ENCODE measurements at places on chromosomes 1 and 21.

DNA sequence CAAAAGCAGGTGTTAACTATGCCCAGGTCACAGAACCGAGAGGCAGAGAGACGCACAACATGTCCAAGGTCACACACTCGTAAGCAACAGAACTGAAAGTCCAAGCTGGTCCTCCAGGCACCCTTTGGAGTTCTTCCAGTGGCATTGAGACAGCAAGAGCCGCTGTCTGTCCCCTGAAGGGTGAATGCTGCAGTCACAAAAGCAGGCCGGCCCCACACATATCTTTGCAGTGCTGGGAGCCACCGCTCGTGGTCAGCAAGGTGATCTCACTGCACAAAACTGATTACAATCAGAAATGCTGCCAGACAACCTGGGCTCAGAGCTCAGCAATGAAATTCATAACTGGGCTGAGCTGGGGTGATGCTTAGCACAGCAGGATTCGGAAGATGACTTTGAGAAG is 47.4 kb upstream of the RAB4A start:
- DNase-seq: no peak

DNA sequence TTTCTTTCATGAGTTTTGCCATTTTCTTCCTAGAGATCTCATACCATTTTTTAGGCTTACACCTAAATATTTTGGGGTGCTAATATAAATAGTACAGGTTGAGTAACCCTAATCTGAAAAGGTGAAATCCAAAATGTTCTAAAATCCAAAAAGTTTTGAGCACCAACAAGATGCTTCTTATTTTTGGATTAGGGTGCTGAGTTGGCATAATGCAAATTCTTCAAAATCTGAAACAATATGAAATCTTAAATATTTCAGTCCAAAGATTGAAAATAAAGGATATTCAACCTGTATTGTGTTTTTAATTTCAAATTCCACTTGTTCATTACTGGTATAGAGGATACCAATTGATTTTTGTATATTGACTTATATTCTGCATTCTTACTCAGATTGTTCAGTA is 51.1 kb upstream of the KCNK2 start:
- no peak for DNase-seq

DNA sequence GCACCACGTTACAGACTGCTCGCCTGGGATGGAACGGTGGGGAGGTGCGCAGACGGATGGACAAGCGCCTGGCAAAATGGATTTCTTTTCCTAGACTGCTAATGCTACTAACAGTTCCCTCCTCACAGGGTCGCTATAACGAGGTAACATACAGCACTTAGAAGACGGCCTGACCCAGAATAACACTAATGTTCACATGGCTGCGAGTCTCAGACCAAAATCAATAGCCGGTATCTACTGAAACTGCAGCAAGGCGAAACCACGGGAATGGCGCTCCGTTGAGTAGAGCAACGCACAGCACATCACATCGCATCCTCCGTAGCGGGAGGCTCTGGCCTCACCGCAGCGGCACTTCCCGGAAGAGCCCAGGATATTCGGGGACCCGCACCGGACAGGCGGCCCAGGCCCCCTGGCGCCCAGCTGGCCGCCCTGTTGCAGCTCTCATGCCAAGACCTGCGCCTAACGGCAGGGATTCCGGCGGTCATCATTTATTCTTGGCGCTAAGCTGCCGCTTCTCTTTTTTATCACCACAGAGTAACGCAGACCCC is 46.6 kb downstream of the VPS26C start:
- DNase-seq: no peak

DNA sequence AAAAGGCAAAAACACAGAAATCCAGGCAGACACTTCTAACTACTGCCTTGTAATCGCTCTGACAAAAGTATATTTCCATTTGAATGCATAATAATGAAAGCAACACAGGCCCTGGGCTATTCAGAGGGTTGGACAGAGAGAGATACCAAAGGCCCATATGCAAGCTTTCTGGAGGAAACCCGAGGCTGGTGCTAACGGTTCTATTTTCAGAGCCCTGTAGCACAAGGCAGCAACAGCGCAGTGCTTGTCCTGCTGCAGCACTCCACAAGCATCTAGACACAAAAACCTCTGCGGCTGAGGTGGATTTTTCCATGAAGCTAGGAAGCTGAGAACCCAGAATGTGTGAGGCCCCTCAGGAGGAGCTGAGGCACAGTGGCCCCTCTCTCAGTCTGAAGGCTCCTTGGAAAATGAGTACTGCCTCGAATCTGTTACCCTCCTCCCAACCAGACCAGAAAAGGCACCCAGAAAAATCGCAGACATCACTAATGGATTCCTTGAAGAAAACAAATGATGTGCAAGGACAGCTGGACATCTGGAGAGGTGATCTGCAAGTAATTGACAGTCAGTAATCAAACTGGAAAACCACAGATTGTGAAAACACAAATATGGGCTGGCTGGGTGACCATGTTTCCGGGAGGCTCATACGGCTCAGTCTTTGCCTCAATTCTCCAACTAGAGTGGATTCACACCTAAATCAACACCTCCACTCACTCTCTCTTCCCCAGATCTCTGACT is 54.0 kb downstream of the COLGALT2 start:
- no peak for DNase-seq

GRCh38 chr1:67941746-67942145 is 108.5 kb upstream of the GNG12 start:
- DNase-seq: no peak

DNA sequence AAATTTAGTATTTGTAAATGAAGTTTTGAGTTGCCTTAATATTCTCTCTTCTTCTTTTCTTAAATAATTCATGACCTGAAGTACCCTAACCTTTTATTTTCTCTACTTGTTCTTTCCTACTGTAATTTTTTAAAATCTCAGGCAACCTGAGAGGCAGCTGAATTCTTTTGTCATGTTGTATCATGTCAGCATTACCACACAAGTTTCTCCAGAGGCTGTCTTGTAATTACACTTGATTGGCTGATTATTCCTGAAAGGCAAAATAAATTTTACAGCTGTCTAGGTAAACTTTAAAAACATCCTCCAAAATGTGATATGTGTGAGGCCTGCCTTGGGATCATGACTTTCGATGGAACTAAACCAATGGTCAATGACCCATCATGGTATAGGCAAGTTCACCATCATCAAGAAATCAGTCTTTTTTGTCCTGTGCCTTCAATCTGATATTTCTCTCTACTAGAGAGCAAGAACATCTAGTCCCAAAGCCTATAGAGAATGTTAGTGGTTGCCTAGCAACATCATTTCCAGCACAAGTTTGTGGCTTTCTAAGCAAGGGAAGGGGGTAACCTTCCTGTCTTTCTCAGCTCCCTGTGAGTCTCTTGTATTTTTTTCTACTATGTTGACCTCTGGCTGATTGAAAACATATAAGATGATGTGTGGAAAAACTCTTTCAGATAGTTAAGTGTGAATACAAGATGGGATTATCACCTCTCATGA is 115.5 kb downstream of the GABPA start:
- no peak for DNase-seq

DNA sequence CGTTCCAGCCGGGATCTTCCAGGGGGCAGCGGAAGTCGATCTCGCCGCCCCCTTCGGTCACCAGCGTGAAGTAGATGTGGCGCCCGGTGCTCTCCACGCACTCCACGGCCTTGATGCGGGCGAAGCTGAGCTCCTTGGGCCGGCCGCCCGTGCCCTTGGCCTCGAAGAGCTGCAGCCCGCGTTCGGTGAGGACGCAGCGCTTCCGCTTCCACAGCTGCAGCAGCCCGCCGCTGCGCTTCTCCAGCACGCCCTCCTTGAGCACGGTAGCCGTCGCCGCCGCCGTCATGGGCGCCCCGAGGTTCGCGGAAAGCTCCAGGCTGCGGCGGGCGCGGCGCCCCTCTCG is 516 bp downstream of the PHLDA3 start:
- no peak for DNase-seq

DNA sequence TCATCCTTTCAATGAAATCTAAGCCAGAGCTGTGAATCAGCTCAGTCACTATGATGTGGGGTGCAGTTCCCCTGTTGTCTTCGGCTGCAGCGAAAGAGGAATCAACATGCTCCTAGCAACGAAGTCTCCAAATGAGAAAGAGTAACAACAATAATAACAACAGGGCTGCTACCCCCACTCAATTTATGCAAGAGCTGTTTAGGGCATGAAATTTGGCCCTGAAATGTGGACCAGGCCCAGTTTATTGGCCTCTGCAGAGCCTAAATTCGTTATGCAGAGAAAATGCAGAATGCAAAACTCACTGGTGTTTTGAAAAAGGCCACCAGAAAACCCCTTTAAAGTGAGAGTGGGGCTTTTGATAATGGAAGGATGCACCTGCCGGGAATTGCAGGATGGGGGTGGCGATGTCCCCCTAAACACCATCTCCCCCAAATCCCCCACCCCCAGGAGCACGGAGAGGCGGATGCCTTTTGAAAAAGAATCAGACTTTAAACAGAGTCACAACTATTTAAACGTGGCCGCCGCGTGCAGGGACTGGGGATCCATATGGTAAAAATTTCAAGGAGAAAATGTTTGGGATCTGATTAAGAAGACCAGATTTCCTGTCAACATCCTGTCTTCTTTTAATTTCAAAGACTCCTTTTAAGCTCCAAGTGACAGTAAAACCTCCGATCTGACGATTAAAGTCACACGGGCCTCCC is 1.9 kb downstream of the RUNX3 start:
- DNase-seq: no peak

DNA sequence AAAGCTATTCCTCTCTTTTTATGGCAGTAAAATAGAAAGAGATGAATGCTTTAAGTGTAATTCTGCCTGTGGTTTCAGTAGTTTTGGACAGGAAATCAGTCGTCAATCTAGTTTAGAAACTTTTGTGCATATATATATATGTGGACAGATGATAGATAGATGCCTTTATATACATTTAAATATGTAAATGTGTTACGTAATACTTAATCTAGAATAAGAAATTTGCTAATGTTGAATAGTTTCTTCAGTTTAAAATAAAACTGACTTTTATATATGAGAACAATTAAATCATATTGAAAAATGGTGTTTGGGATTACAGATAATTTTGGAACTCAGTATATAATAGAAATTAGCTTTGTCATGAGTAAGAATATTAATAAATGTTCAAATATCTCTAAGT is 1165.7 kb upstream of the NCAM2 start:
- DNase-seq: no peak

DNA sequence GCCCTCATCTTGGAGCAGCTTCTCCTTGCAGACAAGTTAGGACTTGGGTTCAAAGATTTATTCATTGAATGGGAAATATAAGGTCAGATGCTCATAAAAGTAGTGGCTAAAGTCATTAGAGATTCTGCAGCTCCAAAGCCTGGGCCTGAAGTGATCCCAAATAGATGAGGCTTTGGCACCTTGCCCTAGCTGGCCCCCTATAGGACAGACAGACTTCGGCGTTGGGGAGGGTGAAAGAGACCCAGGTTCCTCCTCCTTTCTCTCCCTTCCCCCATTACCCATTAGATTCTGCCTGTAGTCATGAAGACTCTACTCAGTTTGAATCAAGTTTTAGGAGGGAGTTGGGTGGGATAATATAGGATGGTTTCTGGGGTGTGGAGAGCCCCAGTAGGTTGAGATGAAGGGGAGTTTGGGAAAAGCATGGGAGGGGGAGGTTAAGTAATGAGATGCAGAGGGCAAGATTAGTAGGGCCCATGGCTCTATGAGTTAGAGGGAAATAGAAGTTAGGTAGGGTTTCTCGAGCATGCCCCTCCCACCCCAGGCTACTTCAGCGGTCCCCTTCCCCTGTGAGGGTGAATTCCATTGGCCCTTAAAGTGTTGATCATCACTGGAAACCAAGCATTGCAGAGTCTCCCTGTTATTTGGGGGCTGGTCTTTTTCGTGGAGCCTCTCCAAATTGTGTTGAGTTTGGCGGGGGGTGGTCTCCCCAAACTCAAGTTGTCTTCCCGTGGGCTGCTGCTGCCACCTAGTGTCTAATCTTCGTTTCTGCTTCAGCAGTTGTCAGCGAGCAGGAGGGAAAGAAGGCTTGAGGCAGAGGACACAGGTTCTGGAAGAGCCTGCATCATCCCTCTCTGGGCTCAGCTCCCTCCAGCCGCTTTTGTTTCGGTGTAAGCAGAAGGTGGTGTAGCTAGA is 2.1 kb upstream of the AHDC1 start:
- DNase-seq: no peak

GRCh38 chr1:227788271-227789083 is 27.0 kb upstream of the PRSS38 start:
- peak; percentile 92 for DNase-seq

DNA sequence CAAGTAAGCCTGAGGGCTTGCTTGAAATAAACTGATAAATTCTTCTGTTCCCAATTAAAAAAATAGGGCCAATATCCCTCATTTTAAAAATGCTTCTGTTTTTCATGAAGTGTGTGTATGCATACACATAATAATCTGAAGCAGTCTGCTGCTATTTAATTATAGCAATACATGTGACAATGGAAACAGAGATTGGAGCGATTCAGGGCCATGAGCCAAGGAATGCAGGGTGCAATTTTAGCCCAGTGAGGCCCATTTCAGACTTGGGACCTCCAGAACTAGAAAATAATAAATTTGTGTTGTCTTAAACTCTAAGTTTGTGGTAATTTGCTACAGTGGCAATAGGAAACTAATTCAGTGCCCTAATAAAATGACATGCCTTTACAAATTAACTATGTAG is 264.9 kb downstream of the LTN1 start:
- DNase-seq: no peak

GRCh38 chr1:196344453-196344852 is 263.8 kb downstream of the KCNT2 start:
- DNase-seq: no peak

DNA sequence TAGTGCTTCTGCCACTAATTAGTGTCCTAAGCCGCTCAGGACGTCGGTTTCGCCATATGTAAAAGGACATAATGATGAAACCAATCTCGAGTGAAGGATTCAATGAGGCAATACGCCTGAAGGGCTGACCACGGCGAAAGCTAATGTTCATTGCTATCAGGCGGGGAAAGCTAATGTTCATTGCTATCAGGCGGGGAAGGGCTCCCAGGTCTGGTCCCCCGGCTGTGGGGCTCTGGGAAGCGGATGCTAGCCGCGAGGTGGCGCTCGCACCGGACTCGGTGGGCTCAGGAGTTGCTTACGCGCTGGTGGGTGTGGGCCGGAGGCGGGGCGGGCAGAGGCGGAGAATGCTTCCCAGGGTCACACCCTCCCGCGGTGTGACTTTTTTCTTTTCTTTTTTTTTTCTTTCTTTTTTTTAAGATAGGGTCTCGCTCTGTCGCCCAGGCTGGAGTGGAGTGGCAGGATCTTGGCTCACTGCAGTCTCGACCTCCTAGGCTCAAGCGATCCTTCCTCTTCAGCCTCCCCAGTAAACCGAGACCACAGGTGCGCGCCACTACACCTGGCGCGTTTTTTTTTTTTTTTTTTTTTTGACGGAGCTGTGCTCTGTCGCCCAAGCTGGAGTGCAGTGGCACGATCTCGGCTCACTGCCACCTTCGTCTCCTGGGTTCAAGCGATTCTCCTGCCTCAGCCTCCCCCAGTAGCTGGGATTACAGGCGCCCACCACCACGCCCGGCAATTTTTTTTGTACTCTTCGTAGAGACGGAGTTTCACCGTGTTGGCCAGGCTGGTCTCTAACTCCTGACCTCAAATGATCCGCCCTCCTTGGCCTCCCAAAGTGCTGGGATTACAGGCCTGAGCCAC is 1.1 kb upstream of the PEAR1 start:
- DNase-seq: peak; percentile 90
